H1 (cell line): ENCODE measurements at places on chromosomes 1 and 21.
A peak's percentile ranks its signal among the peaks of the same experiment; 100 is the strongest.

GRCh38 chr21:37119421-37120218 is 46.6 kb downstream of the TTC3 start:
- H3K27ac ChIP-seq: no peak overlapping the region
- H3K27me3 ChIP-seq: no peaks in the 10 kb centered on the region
- H3K4me1 ChIP-seq: no peaks in the 10 kb centered on the region

DNA sequence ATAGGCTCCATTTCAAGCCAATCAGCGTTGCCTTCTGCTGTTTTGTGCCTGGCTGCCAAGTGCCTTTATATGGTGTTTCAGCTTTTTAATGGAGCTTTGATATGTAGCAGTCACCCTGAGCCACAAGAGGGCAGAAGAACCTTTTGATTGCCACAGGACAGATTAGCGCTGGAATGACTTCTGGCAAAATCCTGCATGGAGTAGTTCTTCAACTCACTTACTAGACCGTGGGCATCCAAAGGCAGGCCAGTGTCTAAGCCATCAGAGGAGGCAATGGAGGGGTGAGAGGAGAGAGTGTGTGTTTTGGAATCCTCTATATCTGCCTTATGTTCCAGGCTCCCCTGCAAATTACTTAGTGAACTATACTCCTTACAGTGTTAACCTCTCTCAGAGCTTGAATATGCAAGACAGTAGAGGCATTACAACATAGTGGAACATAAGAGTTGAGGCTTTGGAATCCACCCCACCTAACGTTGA is 56.2 kb downstream of the ST3GAL3 start:
- H3K36me3 ChIP-seq: no peaks in the 10 kb centered on the region
- peaks cover 7% of the 10 kb centered on the region for H3K4me1 ChIP-seq
- peak; percentile 63 for DNase-seq
- no peak overlapping the region for H3K4me3 ChIP-seq
- no peak overlapping the region for H3K27ac ChIP-seq

- no peaks in the 10 kb centered on the region; the same call in 1 of the 2 replicates for H3K4me1 ChIP-seq
- no peaks in the 10 kb centered on the region for H3K36me3 ChIP-seq
- no peak overlapping the region for H3K27ac ChIP-seq
- H3K4me3 ChIP-seq: no peak overlapping the region
Measured at GRCh38 chr1:2028870-2029560, 9.9 kb downstream of the GABRD start.

DNA sequence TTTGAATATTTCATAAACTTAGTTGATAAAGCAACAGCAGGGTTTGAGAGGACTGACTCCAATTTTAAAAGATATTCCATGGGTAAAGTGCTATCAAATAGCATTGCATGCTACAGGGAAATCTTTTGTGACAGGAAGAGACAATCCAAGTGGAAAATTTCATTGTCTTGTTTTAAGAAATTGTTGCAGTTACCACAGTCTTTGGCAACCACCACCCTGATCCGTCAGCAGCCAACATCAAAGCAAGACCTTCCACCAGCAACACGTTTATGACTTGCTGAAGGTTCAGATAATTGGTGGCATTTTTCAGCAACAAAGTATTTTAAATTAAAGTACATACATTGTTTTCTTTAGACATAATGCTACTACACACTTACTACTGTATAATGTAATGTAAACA is 47.8 kb downstream of the ADGRL4 start:
- no peak overlapping the region for H3K4me3 ChIP-seq
- H3K27ac ChIP-seq: no peak overlapping the region
- no peak for DNase-seq
- no peaks in the 10 kb centered on the region for H3K4me1 ChIP-seq

DNA sequence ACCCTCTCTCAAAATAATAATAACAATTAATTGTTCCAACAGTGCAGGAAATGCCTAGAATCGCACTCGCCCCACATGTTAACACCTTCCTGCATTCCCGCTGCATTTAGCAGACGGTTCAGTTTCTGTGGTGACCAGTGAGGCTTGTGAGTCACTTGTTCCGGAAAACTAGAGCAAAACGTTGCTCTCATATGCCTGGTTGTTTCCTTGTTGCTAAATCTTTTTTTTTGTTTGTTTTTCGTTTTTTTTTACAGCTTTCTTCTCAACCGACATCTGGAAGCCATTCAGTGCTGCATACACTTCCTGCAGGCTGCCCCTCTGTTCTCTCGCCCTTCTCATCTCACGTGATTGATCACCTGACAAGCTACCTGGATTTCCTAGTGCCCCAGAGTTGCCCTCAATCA is 56.9 kb upstream of the TMPRSS2 start:
- H3K4me3 ChIP-seq: no peak overlapping the region
- no peak for DNase-seq
- H3K27me3 ChIP-seq: no peaks in the 10 kb centered on the region
- no peaks in the 10 kb centered on the region for H3K36me3 ChIP-seq
- H3K27ac ChIP-seq: no peak overlapping the region

- H3K27ac ChIP-seq: no peak overlapping the region
- H3K27me3 ChIP-seq: no peaks in the 10 kb centered on the region
- DNase-seq: no peak
- no peak overlapping the region for H3K4me3 ChIP-seq
Measured at GRCh38 chr1:87435484-87435883, 106.8 kb downstream of the LMO4 start.

DNA sequence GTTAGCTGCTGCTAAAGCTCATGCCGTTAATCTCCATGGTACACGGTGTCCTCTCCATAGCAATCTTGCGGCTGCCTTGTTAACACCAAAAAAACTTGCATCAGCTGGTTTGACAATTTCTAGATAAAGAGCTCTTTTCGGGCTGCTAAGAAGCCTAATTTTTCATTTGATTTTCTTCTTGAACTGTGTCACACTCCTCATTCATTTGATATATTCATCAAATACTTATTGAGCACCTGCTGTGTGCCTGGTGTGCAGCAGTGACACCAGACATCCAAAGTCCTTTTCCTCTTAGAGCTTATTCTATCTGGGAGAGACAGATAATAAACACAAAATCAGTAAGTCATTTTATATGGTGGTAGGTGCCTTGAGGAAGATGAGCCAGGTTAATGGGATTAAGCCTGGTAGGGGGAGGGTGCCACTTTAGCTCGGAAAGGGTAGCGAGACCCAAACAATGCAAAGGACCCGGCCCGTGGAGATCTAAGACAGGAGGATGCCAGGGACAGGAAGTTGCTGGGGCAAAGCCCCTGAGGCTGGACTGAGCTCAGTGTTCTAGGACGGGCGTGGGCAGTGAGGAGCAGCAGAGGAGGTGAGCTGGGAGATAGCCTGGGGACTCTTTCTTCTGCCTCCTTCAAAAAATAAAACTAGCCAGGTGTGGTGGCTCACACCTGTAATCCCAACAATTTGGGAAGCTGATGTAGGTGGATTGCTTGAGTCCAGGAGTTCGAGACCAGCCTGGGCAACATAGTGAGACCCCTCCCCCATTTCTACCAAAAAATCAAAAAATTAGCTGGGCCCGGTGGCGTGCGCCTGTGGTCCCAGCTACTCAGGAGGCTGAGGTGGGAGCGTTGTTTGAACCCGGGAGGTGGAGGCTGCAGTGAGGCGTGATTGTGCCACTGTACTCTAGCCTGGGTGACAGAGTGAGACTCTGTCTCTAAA is 50.7 kb upstream of the LGALS8 start:
- H3K36me3 ChIP-seq: no peaks in the 10 kb centered on the region
- no peak overlapping the region for H3K27ac ChIP-seq

GRCh38 chr1:25799935-25800702 is at the start of gene SELENON:
TSS of gene SELENON (plus strand) at chr1:25800193. CDS start at chr1:25800231, 38 bp downstream.
- H3K4me3 ChIP-seq: peak within 1 kb of the TSS; percentile 61
- H3K36me3 ChIP-seq: no peaks in the 10 kb centered on the region; the same call in 1 of the 2 replicates
- no peaks in the 10 kb centered on the region for H3K27me3 ChIP-seq
- no peak for DNase-seq

- no peaks in the 10 kb centered on the region for H3K27me3 ChIP-seq
- no peaks in the 10 kb centered on the region for H3K4me1 ChIP-seq
- no peak for DNase-seq
Measured at GRCh38 chr1:61709908-61710289, 15.0 kb downstream of the TM2D1 start.

DNA sequence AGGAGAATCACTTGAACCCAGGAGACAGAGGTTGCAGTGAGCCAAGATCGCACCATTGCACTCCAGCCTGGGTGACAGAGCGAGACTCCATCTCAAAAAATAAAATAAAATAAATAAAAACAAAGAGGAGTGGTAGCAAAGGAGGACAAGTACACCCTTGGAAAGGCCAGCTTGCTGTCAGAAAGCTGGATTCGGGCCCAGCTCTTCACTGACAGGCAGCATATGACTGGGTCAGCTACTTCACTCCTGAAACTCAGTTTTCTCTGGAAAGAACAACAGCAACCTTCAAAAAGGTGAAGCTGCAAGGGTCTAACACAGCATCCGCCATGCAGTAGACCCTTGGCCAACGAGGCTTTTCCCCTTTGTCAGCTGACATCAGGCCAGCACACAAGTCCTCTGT is 156.0 kb upstream of the TIAM1 start:
- no peak for DNase-seq
- peaks cover 3% of the 10 kb centered on the region; the same call in 1 of the 2 replicates for H3K4me1 ChIP-seq
- H3K36me3 ChIP-seq: no peaks in the 10 kb centered on the region
- H3K27me3 ChIP-seq: no peaks in the 10 kb centered on the region
- H3K27ac ChIP-seq: no peak overlapping the region

GRCh38 chr1:229596925-229597699 is 28.8 kb downstream of the TAF5L start:
- no peaks in the 10 kb centered on the region for H3K4me1 ChIP-seq
- H3K4me3 ChIP-seq: no peak overlapping the region
- peaks cover 18% of the 10 kb centered on the region for H3K36me3 ChIP-seq
- DNase-seq: no peak

DNA sequence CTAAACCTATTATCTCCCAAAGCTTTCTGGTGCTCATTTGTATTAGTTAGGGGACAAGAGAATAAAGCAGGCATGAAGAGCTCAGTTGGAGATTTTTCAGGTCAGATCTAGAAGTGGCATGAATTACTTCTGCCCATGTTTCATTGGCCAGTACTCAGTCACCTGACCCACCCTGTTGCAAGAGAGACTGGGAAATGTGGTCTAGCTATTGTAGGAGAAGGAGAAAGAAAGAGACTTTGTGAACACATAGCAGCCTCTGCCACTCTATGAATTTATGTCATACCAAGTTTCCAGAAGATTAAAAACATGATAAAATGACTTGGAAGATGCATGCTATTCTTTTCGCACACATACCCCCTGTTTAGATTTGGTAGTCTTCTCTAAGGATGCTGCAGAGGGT is 302.3 kb upstream of the RUNX1 start:
- no peaks in the 10 kb centered on the region for H3K36me3 ChIP-seq
- no peak overlapping the region for H3K27ac ChIP-seq
- H3K27me3 ChIP-seq: no peaks in the 10 kb centered on the region

DNA sequence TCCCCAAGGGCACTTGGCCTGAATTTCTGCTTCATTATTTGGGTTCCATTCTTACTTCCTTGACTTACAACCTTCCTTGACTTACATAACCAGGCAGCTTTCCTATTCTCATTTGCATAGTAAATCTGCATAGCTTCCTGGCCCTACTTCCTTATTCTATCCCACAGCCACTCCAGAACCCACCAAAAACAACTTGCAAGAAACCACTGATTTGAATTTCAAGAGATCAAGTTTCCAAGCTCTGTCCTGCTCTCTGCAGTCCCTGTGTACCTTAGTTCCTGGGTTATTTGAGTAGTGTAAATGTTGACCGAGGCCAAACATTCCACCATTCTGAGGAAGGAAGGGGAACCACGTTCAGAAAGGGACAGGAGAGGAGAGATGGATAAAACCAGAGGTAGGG is 603.3 kb downstream of the PTPRC start:
- H3K4me3 ChIP-seq: no peak overlapping the region
- no peaks in the 10 kb centered on the region for H3K36me3 ChIP-seq
- H3K4me1 ChIP-seq: no peaks in the 10 kb centered on the region
- DNase-seq: no peak

GRCh38 chr1:58528518-58528917 is 18.0 kb downstream of the OMA1 start:
- H3K36me3 ChIP-seq: no peaks in the 10 kb centered on the region
- H3K4me3 ChIP-seq: no peak overlapping the region
- DNase-seq: no peak
- H3K4me1 ChIP-seq: no peaks in the 10 kb centered on the region
- no peak overlapping the region for H3K27ac ChIP-seq

DNA sequence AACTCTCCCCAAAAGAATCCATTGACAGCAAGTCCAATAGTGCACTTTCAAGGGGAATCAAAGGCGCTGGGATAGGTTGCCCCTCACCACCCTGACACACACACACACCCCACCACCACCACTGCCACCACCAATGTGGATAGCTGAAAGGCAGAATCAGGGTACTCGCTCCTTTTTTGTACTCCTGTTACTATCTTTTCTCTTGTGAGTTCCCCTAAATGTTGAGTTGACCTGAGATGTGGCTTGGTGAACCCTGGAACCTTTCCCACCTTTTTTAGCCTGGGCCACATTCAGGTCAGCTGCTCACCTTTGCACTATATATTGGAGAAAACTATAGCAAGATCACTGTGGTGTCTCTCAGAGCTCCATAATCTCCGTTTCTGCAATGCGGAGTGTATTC is 3.9 kb downstream of the S100A8 start:
- no peak for DNase-seq
- H3K4me1 ChIP-seq: no peaks in the 10 kb centered on the region
- no peaks in the 10 kb centered on the region for H3K36me3 ChIP-seq
- no peaks in the 10 kb centered on the region for H3K27me3 ChIP-seq

DNA sequence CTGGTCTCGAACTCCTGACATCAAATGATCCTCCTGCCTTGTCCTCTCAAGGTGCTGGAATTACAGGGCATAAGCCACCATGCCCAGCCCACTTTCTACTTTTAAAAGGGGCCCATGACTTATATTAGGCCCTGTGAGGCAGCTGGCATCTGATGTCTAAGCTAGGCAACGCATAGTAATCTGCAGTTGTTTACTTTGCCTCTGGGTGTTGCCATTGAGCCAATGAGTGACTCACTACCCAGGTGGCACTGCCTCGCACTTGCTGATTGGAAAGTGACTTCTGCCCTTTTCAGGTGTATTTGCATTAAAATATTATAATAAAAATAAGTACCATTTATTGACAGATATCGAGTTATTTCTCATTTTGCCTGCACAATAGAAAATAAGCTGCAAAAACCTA is 84.9 kb downstream of the KIF14 start:
- no peak overlapping the region for H3K4me3 ChIP-seq
- H3K36me3 ChIP-seq: no peaks in the 10 kb centered on the region
- H3K27ac ChIP-seq: no peak overlapping the region

GRCh38 chr1:72482736-72483413 is 200.5 kb upstream of the NEGR1 start:
- H3K27ac ChIP-seq: no peak overlapping the region
- H3K4me3 ChIP-seq: no peak overlapping the region
- H3K36me3 ChIP-seq: no peaks in the 10 kb centered on the region
- H3K27me3 ChIP-seq: no peaks in the 10 kb centered on the region
- H3K4me1 ChIP-seq: no peaks in the 10 kb centered on the region

DNA sequence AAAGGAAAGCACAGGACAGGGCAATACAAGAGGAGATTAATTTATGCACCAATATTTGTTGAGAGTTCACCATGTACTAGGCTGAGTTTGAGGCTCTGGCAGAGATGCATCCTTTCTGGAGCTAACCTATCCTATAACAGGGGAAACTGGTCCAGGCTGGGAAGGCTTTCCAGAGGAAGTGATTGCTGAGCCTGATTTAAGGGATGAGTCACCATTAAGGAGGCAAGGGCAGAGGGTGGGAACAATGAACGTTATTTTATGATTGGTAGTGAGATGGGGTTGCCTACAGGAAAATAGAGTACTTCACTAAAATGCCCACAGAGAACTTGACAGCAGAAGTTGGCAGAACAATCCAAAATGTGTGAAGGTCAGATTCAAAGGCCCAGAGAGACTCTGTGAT is 141.4 kb downstream of the PLPP3 start:
- H3K27ac ChIP-seq: no peak overlapping the region
- H3K4me3 ChIP-seq: no peak overlapping the region
- no peaks in the 10 kb centered on the region; the same call in 1 of the 2 replicates for H3K27me3 ChIP-seq
- peaks cover 15% of the 10 kb centered on the region for H3K4me1 ChIP-seq
